ENCODE measurements at places on chromosomes 1 and 21. TPM values are rescaled to one million over a fixed set of nuclear protein-coding genes. Genes with fewer than 3 reads are reported as not detected.

The HSPG2 gene
- 4.4 TPM for total RNA-seq

The ACTN2 gene
- total RNA-seq = 0.07 TPM

The OR6N1 gene
- total RNA-seq = not detected

- DNase-seq = no peak
- H3K4me1 ChIP-seq = no peaks in the 10 kb centered on the region
- H3K36me3 ChIP-seq = no peaks in the 10 kb centered on the region
- H3K27ac ChIP-seq = no peak overlapping the region
Observed at GRCh38 chr21:33619726-33620125, 21.8 kb downstream of the CRYZL1 start.

- peak overlapping the region; percentile 66 for H3K27ac ChIP-seq
- H3K27me3 ChIP-seq = no peaks in the 10 kb centered on the region
- H3K4me1 ChIP-seq = peaks cover 63% of the 10 kb centered on the region
- peak overlapping the region; percentile 92 for H3K4me3 ChIP-seq
- peaks cover 9% of the 10 kb centered on the region for H3K36me3 ChIP-seq
- DNase-seq = peak; percentile 10
Observed at GRCh38 chr1:211381481-211382181, 55.0 kb downstream of the TRAF5 start.

- H3K27ac ChIP-seq = no peak overlapping the region
- H3K36me3 ChIP-seq = no peaks in the 10 kb centered on the region
- no peak overlapping the region for H3K4me3 ChIP-seq
- H3K27me3 ChIP-seq = no peaks in the 10 kb centered on the region
Observed at GRCh38 chr1:53982763-53983104, 35.3 kb downstream of the LDLRAD1 start.

DNA sequence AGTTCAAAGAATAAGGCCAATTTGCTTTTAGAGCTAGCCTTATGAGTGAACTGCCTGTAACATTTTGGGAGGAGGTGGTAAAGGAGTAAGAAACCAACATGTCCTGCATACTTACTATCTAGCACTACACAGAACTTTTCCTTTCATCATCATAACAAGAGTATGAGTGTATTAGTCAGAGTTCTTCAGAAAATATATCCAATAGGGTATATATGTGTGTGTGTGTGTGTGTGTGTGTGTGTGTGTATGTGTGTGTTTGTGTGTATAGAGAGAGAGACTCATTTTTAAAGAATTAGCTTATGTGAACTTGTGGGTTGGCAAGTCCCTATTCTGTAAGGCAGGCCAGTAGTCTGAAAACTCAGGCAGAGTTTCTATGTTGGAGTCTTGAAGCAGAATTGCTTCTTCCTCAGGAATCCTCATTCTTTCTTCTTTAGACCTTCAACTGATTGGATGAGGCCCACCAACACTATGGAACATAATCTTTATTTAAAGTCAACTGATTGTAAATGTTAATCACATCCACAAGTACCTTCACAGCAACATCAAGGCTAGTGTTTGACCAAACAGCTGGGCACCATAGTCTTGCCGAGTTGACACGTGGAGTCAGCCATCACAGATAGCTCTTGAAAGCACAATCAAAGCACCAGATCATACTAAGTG is 121.9 kb downstream of the CYYR1 start:
- peak; percentile 2 for DNase-seq
- H3K4me3 ChIP-seq = no peak overlapping the region
- H3K27me3 ChIP-seq = no peaks in the 10 kb centered on the region
- H3K36me3 ChIP-seq = no peaks in the 10 kb centered on the region
- H3K27ac ChIP-seq = no peak overlapping the region

DNA sequence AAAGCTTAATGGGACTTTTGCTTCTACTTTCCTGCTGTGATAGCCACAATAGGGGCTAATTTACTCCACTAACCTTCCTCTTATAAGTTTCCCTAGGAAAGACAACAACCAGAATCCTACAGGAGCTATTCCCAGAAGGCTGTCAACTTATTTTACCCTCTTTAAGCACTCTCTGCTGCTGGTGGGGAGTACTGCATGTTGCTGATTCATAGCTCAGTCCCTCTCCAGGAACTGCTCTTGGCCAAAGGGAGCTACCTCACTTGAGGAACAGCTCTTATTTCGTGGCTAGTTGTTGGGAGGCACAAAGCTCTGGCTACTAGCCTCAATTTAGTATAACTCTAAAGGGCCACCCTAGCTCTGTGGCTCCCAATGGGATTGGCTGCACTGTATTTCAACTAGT is 37.2 kb downstream of the ADSS2 start:
- peaks cover 16% of the 10 kb centered on the region for H3K4me1 ChIP-seq
- no peaks in the 10 kb centered on the region for H3K27me3 ChIP-seq
- DNase-seq = no peak
- H3K4me3 ChIP-seq = no peak overlapping the region

DNA sequence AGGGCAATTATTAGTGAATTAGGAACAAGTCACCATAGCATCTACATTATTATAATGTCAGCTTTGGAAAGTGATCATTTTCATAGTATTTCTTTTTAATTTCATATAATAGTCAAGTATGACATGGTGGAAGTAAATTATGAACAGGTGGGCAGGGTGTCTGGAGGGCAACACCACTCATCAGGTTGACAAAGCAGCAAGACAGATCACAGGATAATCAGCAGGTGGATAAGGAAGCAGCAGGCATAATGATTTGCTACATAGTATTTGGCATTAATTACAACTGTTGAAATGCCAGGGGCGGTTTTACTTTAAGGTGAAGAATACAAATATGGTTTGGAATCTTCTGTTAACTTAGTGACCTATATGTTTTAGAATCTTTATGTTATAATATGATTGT is 1342.2 kb downstream of the PLA2G4A start:
- no peak overlapping the region for H3K4me3 ChIP-seq
- DNase-seq = no peak
- no peak overlapping the region for H3K27ac ChIP-seq
- H3K27me3 ChIP-seq = no peaks in the 10 kb centered on the region
- no peaks in the 10 kb centered on the region for H3K4me1 ChIP-seq
- no peaks in the 10 kb centered on the region for H3K36me3 ChIP-seq

GRCh38 chr1:43809097-43809673 is 101.8 kb downstream of the ST3GAL3 start:
- H3K4me3 ChIP-seq = no peak overlapping the region
- H3K27me3 ChIP-seq = no peaks in the 10 kb centered on the region
- H3K4me1 ChIP-seq = no peaks in the 10 kb centered on the region
- H3K36me3 ChIP-seq = peaks cover 6% of the 10 kb centered on the region
- no peak overlapping the region for H3K27ac ChIP-seq

The ATP1A2 gene
- not detected for total RNA-seq

DNA sequence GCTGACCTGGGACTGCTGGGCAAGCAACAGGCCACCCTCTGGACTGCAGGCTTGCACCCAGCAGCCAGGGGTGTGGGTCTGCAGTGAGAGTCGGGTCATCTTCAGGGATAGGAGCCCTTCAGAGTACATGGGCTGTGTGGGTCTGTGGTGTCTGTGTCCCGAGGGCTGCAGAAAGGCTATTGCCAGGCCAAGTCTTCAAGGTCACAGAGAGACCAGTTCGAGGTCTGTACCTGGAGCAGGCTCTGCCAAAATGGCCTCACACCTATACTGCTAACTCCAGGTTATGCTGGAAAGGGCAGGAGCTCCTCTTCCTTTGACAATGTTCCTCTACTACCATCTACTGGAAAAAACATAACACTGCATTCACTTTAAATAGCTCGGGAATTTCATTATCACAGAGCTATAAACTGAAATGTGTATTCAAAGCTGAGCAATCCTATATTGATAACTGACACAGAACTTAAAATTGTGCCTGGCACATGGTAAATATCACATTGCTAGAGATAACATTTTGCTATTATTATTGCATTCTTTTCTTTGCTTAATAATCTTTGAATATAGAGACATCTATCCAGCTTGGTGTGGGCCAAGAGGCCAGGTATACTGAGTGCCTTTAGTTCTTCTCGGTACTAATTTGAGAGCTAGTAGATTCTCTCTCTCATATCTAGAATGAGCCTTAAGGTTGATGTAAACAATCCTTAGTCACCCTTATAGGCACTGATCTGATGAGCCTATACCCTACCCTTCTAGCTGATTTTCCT is 6.9 kb upstream of the DNAH14 start:
- H3K36me3 ChIP-seq = no peaks in the 10 kb centered on the region
- no peak overlapping the region for H3K4me3 ChIP-seq
- H3K27ac ChIP-seq = no peak overlapping the region
- no peak for DNase-seq

DNA sequence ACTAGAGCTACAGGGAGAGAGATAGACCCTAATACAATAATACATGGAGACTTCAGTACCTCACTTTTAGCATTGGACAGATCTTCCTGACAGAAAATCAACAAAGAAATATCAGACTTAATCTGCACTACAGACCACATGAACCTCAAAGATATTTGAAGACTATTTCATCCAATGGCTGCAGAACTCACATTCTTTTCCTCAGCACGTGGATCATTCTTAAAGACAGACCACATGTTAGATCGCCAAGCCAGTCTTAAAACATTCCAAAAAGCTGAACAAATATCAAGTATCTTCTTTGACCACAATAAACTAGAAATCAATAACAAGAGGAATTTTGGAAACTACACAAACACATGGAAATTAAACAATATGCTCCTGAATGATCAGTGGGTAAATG is 576.0 kb downstream of the KIF26B start:
- H3K4me3 ChIP-seq = no peak overlapping the region
- no peak overlapping the region for H3K27ac ChIP-seq
- peaks cover 5% of the 10 kb centered on the region for H3K36me3 ChIP-seq
- no peaks in the 10 kb centered on the region for H3K4me1 ChIP-seq

DNA sequence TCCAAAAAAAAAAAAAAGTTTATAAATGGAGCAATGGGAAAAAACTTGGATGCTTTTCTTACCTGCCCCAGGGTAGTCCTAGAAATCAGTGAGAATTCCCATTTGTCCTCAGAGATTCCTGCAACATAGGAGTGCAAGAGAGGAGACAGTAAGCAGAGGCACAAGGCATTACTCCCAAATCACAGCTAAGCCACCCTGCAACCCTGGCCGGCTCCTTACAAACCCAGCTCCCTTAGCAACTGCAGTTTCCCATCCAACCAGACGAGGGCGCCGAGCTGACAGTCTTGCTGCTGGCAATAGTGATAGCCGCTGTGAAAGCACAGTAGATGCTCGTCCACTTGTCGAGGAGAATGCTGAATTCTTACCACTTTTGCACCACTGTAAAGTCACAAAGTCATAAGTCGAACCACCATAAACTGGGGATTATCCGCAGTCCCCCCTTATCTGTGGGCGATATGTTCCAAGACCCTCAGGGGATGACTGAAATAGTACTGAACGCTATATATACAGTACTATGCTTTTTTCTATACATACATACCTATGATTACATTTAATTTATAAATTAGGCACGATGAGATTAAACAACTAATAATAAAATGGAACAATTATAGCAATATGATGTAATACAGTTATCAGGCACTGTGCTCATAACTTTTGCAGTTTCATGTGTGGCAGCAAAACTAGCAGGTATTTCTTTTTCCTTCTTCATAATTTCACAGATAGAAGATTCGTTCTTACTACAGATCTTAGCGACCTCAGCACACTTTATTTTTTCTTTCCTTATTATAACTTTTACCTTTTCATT is 6.0 kb upstream of the PITHD1 start:
- no peaks in the 10 kb centered on the region for H3K27me3 ChIP-seq
- H3K4me1 ChIP-seq = peaks cover 37% of the 10 kb centered on the region
- H3K27ac ChIP-seq = no peak overlapping the region
- H3K36me3 ChIP-seq = no peaks in the 10 kb centered on the region

DNA sequence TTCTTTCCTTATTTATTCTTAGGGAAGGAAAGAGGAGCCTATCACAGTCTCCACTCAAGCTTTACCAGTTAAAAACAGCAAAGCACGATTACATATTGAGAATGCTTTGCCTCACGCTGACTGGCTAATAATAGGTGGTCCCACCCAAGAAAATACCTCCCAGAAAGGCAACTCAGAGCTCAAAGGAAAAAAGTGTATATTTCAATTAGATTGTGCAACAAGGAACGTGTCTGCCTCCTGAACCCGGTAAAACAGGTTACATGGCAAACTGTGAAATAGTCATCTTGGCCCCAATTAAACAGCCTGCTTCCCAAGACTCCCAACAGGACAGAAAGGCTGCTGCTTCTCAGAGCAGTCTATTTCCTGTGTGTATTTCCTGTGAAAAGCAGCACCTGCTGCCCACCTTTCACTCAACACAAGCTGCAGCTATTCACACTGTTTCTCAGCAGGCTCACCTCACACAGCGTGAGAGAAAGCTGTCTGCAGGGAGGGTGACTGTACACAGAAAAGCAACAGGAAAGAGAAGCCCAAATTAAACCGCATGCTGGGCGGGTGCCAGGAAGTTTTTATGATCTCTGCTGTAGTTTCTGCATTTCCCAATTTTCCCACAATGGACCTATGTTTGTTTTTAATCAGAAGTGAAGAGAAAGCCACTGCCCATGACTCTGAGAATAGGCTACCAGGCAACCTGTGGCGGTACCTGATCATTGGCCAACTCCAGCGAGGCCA is 44.0 kb downstream of the URB1 start:
- peaks cover 52% of the 10 kb centered on the region for H3K36me3 ChIP-seq
- DNase-seq = no peak
- H3K27ac ChIP-seq = no peak overlapping the region
- H3K27me3 ChIP-seq = no peaks in the 10 kb centered on the region
- no peak overlapping the region for H3K4me3 ChIP-seq

The NT5C1A gene
- not detected for total RNA-seq

DNA sequence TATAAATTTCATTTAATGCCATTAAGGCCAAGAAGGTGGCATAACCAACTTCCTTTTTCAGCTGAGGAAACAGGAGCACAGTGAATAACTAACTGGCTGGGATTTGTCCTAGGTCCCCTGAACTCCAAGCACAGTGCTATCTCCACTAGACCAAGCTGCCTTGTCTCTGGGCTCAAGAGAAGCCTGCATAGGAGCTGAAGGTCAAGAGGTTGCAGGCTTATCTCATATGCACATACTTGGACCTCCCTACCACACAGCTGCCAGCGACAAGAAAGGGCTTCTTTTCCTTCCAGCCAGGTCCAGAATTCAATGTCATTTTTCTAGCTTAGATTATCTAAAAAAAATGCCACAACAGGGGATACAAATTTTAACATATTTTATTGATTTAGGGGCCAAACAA is 27.1 kb downstream of the AK2 start:
- H3K4me1 ChIP-seq = peaks cover 29% of the 10 kb centered on the region
- H3K27ac ChIP-seq = no peak overlapping the region
- no peak overlapping the region for H3K4me3 ChIP-seq

DNA sequence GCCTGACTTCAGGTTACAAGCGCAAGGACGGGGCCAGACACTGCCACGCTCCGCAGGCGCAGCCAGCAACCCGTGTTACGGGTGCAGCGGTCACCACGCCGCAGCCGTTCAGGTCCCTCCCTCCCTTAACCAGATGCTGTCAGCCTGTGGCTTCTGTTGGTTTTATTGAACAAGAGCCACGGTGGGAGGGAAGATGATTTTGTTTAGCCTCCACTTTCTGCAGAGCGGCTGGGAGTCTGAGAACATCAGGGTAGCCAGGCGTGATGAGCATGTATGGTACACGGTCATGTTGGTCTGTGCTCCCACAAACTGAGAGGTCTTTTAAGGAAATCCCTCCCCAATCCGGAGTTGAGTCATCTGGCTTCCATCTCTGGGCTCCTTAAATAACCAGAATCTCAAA is 18.5 kb upstream of the ADARB1 start:
- H3K27me3 ChIP-seq = peaks cover 29% of the 10 kb centered on the region
- H3K27ac ChIP-seq = no peak overlapping the region
- no peak overlapping the region for H3K4me3 ChIP-seq
- H3K4me1 ChIP-seq = no peaks in the 10 kb centered on the region
- no peaks in the 10 kb centered on the region for H3K36me3 ChIP-seq
- no peak for DNase-seq

GRCh38 chr1:111615870-111616715 is 3.5 kb upstream of the RAP1A start:
- peak; percentile 70 for DNase-seq
- no peaks in the 10 kb centered on the region for H3K27me3 ChIP-seq
- peak overlapping the region; percentile 96 for H3K27ac ChIP-seq
- peaks cover 6% of the 10 kb centered on the region for H3K36me3 ChIP-seq
- H3K4me1 ChIP-seq = peaks cover 54% of the 10 kb centered on the region
